MCF 10A (cell line): ENCODE measurements at places on chromosomes 11 and 22. TPM values are rescaled to one million over a fixed set of nuclear protein-coding genes. Genes with fewer than 3 reads are reported as not detected.

The OSM gene
- not detected in 2 replicates for total RNA-seq

DNA sequence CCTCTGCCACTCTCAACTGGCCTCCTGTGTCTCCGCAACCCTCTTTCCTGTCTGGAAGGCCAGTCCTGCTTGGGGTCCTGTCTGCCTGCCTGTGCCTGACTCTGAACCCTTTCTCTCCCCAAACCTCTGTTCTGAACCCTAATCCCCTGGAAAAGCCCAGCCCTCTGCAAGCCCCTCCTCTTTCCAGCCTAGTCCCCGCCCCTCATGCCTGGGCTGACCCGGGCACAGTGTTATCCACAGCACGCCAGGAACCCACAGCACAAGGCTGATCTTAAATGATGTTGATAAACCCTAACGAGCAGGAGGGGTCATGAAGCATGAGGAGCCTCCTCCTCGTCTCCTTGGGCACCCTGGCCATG is at the start of gene IFITM10:
Gene IFITM10 (minus strand): TSS at position 115 of the 359 bp plus-strand sequence. CDS start 153 bp downstream, outside the sequence.
- H3K27me3 ChIP-seq: no peaks in the 10 kb centered on the region
- peaks cover 20% of the 10 kb centered on the region for H3K4me1 ChIP-seq
- peak within 1 kb of the TSS; percentile 74 for H3K27ac ChIP-seq
- H3K4me3 ChIP-seq: peak within 1 kb of the TSS; percentile 73
- H3K36me3 ChIP-seq: peaks cover 61% of the 10 kb centered on the region

- no peak overlapping the region for H3K4me3 ChIP-seq
- H3K36me3 ChIP-seq: peaks cover 5% of the 10 kb centered on the region
- peaks cover 5% of the 10 kb centered on the region for H3K4me1 ChIP-seq
- no peak overlapping the region for H3K27ac ChIP-seq
- H3K27me3 ChIP-seq: no peaks in the 10 kb centered on the region
Observed at GRCh38 chr11:35282221-35282882, 137.0 kb downstream of the SLC1A2 start.

- no peaks in the 10 kb centered on the region for H3K4me1 ChIP-seq
- peak; percentile 54 for DNase-seq
- no peaks in the 10 kb centered on the region for H3K27me3 ChIP-seq
- peaks cover 8% of the 10 kb centered on the region for H3K36me3 ChIP-seq
- no peak overlapping the region for H3K27ac ChIP-seq
Observed at GRCh38 chr11:62004473-62004872, 37.0 kb upstream of the FTH1 start.

The TMEM121B gene
- 0.07 TPM in 1 of 2 replicates, not detected in the other for total RNA-seq
